Stimulated activated CD8-positive, alpha-beta memory T cell treated with anti-CD3 and anti-CD28 coated beads, Interleukin-2, amount 100 ng/mL, for 48 hours (primary cell): ENCODE measurements at places on chromosomes 5 and 9.

DNA sequence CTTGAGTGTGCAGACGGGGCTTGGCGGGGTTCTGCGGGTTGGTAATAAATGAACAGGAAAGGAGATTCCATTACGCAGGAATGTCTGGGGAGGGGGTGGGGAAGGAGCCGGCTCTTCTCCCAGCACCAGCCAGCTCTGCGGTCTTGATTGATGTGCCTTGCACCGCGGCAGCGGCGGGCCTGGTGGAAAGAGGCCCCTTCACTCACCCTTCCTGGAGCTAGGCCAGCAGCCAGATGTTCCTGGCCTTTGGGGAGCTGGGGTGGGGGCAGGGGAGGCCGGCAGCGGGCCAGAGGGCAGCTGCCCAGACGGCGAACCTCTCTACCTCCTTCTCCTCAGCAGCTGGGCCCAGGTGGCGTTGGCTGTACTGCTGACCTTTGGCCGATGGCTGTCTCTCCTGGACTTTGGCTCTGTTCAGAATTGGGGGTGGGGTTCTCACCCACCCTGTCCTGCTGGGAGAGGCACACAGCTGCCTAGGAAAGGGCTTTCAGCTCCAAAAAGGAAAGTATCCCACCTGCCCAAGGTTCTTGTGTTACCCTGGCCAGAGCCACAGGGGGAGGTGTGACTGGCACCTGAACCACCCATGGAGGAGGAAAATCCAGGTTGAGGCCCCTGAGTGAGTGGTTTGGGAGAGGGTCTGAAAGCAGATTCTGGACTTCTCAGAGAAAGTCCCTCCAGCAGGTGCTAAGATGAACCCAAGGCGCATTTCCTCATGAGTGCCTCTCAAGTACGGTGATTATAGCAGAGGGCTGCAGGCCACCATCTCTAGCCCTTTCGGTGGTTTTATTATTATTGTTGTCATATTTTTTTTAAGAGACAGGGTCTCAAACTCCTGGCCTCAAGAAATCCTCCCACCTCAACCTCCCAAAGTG is 58.0 kb upstream of the SYNPO start:
- no peak for DNase-seq

- DNase-seq: no peak
Measured at GRCh38 chr9:136056546-136057235, 38.4 kb downstream of the NACC2 start.

DNA sequence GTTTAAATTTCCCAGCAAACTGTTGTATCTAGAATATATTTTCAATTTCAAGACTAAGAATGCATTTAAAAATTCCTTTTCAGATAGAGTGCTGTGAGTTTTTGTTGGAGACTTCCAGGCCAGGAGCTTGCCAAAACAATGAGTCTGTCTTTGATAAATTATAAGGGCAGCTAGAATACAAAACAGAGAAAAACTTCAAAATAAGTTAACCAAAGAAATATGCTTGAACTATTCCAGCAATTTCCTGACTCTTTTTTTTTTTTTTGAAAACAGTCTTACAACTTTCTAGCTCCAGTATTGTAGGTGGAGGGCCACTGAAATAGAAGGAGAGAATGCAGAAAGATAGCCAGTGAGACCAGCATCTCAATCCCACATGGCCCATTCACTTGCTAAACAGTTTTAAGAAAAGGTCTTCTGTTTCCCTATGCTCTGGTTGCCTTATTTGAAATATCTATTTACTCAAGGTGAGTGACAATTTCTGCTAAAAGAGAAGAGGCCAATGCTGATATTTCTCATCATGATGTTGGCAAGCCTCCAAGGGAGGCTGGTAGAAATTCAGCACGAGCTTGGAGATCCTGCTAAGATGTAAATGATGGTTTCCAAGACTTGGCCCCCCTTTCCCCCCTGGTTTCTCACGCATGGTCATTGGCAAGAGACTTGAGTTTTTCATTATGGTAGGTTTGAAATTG is 103.2 kb downstream of the USP20 start:
- DNase-seq: no peak

DNA sequence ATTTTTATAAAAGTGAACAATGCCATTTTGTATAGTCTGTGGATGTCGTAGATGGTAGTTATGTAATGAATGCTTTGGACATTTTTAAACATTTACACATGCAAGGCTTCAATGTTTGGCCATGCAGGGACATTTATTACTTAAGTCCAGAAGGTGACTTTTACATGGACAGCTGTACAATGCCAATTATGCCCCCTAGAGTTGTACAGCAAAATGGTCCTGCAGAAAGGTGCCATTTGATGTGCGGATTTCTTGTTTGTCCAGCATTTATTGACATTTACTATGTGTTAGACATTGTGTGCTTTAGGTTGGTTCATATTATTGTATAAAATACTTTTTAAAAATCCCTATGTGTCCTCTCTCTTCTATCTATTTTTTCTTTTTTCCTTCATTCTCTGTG is 22.5 kb upstream of the COMMD10 start:
- no peak for DNase-seq

- DNase-seq: no peak
Measured at GRCh38 chr5:135655468-135655815, 76.7 kb upstream of the CXCL14 start.

- DNase-seq: no peak
Measured at GRCh38 chr9:36997414-36997813, 36.7 kb downstream of the PAX5 start.

DNA sequence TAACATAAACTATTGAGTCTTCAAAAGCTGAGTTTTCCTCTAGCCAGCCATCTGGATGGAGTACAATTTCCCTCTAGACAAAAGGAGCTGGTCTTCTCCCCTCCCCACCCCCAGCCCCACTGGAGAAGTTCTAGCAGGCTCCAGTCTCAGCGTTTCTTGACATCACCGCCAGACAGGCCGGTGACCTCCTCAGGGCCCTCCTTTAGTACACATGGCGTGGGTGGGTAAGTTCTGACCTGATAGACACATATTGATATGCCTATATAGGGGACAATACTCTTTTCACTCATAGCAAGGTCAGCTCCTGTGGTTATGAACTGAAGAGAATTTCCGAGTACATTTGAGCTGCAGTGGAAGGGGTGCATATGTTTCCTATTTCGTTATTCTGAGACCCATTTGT is 27.2 kb downstream of the DNAI1 start:
- no peak for DNase-seq

DNA sequence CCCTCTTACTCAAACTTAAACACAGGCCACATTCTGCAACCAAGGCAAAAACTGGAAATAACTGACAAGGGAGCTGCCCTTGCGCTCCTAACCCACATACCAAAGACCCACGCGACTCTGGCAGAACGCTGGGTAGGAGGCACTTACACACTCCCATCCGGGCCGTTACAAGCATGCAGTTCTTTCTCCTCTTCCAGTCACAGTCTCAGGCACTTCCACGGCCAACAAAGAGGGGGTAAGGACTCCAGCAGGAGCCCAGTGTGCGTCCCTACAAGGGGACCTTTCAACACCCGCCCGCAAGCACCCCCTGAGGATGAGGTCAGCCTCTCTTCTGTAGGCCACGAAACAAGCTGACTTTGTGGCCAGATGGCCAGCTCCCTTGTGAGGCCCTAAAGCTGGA is 57.4 kb downstream of the SERINC5 start:
- no peak for DNase-seq

- no peak for DNase-seq
Measured at GRCh38 chr9:138024831-138025291, 147.3 kb downstream of the CACNA1B start.

DNA sequence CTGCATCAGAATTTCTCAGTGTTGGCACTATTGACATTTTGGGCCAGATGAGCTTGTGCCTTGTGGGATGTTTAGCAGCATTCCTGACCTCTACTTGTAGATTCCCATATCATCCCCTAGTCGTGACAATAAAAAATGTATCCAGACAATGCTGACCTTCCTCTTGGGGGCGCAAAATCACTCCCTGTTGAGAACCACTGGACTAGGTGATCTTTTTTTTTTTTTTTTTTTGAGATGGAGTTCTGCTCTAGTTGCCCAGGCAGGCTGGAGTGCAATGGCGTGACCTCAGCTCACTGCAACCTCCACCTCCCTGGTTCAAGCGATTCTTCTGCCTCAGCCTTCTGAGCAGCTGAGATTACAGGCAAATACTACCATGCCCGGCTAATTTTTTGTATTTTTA is 22.6 kb downstream of the STXBP1 start:
- DNase-seq: no peak

DNA sequence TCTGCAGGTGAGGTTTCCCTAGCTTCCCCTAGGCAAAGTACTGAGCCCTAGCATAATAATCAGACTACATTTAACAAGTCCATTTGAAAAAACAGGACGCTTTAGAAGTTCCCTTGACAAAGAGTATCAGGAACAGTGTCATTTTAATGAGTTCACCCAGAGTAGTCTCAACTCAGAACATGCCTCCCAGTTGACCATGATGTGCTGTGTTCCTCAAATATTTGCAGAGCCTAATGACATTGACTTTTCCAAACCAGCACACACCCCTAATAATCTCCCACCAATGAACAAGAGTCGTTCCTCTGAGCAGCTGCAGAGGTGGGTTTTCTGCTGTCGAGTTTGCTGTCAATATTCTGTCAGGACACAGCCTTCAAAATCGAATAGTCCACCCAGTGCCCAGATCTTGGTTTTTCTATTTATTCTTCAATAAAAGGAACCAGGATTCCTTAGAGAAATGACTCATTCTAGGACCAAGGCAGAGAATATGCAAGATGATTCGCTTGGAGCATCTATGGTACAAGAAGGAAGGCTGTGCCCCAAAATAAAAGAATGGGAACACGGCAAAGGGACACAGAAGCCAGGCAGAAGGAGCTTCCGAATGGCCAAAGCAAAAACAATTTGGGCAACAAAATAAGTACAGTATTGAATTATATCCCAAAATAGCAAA is 57.6 kb downstream of the OTULIN start:
- DNase-seq: no peak

GRCh38 chr9:99034149-99034548 is 70.8 kb upstream of the TGFBR1 start:
- DNase-seq: no peak

GRCh38 chr9:127777368-127777980 is 992 bp downstream of the SH2D3C start:
- DNase-seq: no peak

DNA sequence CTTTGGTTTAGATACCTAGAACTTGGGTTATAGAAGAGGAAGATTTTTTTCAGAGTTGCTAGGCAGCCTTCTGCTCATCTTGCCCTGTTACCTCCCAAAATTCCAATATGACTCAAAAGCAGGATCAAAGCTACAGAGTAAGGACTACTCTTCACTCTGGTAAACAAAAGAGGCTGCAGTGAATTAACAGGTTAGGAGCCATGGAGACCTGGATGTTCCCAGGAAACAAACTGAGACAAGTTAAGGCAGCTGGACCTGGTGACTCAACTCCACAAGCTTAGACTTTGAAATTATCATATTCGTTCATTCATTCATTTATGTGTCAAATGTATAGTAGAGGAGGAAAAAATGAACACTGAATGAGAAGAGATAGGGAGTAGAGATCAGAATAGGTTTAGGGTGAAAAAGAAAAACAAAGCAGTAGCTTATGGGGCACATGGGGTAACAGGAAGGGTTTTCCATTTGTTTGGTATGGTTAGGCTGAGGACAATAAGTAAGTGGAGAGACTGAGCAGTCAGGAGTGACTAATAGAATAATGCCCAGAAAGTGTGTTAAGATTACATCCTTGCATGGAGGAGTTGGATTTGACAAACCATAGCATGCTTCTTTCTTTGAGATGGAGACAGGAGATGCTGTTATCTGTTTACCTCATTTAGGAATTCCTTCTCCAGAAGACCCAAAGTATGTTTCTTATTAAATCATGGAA is 464.0 kb upstream of the ZNF608 start:
- DNase-seq: no peak

DNA sequence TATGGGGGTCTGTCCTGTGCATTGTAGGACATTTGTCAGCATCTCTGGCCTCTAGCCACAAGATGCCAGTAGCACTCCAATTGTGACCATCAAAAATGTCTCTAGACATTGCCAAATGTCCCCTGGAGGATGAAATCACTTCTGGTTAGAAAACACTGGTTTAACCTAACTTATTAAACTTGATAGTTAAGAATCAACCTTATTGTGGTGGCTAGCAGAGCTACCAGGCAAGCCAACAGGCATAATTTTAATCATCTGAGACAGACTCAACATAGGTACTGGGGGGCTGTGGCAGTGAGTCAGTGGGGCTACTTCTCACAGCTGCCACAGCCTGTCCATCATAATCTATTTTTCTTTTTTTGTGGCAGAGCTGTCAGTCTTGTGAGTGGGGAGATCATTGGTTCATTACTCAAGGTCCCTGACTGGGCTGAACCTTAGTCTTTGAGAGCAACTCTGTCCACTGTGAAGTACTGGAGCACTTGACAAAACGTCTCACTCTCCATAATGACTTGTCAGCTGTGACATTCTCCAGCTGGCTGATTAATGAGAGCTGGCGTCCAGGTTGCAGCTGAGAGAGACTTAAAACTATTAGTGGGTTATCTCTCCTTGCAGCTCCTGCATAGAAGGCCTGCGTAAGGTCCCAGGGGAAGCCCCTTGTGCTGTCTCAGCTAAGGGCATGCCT is 107.9 kb downstream of the DCP2 start:
- no peak for DNase-seq

DNA sequence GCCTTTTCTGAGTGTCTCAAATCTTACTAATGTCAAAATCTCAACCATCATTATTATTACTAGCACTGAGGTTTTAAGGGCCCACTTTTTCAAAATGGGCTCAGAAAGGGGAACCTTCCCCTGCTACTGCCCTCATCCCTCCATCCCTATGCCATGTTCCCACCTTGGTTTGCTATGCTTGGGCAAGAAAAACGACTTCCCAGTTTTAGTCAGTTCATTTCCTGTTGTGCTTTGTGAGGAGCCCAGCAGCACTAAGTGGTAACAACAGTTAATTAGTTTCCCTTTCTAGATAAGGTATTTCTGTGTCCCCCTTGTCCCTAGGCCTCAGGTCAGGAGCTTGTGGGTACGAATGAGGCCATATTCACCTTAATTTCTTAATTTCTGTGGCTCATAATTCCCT is 595.2 kb downstream of the RAB3C start:
- DNase-seq: no peak

GRCh38 chr5:103582364-103582763 is 19.8 kb upstream of the NUDT12 start:
- no peak for DNase-seq

GRCh38 chr9:5629312-5630080 is 589 bp downstream of the RIC1 start:
- DNase-seq: peak; percentile 22
